CD4-positive, CD25-positive, alpha-beta regulatory T cell (primary cell): ENCODE measurements at places on chromosomes 1 and 21.

DNA sequence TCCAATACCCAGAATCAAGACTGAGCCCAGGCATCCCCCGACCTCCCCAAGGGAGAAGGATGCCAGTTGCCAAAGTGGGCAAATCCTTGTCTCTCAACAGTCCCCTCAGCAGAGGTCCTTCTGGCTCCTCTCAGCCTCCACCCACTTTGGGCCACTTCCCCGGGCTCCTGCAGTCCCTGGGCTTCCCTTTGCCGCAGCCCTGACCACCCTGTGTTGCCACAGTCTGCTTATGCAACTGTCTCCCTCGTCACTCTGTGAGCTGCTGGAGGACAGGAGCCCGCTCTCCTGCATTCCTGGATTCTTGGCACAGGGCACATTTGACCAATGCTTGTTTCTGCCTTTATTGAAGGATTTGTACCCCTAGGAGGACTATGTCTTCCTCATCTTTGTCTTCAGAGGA, 2.9 kb upstream of the LRP8 start:
- H3K27ac ChIP-seq, result no peak overlapping the region
- peaks cover 26% of the 10 kb centered on the region for H3K4me1 ChIP-seq
- H3K36me3 ChIP-seq, result no peaks in the 10 kb centered on the region

GRCh38 chr1:40595623-40596022, 64.2 kb downstream of the ZNF684 start:
- no peaks in the 10 kb centered on the region for H3K36me3 ChIP-seq
- peaks cover 3% of the 10 kb centered on the region for H3K27me3 ChIP-seq
- no peak for DNase-seq

DNA sequence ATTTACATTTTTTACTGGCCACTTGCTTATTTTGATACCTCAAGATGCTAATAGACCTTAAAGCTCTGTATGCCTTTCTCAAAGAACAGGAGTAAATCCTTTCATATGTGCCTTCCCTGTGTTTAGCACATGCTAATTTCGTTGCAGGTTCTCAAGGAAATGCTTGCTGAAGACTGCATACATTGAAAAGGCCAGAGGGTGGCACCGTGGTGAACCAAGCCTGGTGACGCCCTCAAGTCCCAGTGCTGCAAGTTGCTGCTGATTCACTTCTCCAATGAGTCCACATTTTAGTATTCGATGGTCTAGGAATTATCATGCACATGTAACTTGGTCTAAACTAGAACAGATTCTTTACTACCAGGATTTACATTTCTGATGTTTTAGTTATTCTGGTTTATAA, 94.1 kb downstream of the CLDN17 start:
- no peak overlapping the region for H3K27ac ChIP-seq
- no peaks in the 10 kb centered on the region for H3K4me1 ChIP-seq
- peak; percentile 0 for DNase-seq
- H3K27me3 ChIP-seq, result no peaks in the 10 kb centered on the region
- no peak overlapping the region for H3K4me3 ChIP-seq
- H3K36me3 ChIP-seq, result no peaks in the 10 kb centered on the region

DNA sequence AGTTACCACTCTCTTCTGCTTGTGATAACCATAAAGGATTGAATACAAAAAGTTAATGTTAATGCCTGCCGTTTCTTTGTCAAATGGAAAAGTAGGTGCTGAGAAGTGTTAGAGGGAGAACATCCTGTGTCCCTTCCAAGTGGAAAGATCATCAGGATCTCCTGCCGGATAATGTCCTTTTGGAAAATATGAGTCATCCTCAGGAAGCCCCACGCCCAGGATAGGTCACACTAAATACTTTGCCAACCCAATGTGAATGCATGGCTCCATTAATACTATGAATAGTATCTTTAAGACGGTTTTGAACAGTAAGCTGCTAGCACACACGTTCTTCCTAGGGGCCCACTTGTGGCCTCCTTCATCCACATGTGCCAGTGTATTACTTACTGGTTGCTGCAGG, 279.5 kb downstream of the ZNF326 start:
- no peaks in the 10 kb centered on the region for H3K27me3 ChIP-seq
- DNase-seq, result no peak
- no peaks in the 10 kb centered on the region for H3K36me3 ChIP-seq

GRCh38 chr1:233289676-233290075, 5.8 kb downstream of the PCNX2 start:
- no peak overlapping the region for H3K4me3 ChIP-seq
- DNase-seq, result no peak
- peaks cover 7% of the 10 kb centered on the region for H3K4me1 ChIP-seq
- H3K27me3 ChIP-seq, result no peaks in the 10 kb centered on the region
- H3K27ac ChIP-seq, result no peak overlapping the region

DNA sequence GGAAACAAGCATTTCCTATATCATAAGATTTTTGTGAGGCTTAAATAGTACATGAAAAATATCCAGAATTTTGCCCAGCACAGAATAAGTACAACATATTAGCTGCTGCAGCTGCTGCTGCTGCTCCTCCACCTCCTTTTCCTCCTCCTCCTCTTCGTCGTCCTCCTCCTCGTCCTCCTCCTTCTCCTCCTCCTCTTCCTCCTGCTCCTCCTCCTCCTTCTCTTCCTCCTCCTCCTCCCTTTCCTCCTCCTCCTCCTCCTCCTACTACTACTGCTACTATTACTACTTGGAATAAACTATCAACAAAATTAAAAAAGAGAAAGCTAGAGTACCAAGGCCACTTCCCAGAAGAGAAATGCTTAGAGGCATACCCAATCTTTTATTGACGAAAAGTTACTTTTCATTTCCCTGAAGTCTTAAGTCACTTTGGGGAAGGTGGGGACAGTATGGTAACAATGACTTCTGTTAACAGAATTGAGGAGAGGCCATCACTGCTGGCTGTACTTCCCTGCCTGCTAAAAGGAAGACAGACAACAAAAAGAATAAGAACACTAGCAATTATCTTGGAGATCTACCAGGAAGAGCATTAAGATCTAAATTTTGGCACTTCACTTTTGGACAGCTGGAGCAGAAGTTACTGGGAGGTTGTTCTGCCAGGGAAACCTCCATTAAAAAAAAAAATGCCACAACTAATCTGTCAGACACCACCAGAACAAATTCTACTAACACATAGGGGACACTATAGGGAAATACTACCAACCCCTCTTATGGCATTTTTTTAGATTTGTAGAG, 7.1 kb downstream of the DENND1B start:
- peaks cover 7% of the 10 kb centered on the region for H3K36me3 ChIP-seq
- peaks cover 53% of the 10 kb centered on the region for H3K4me1 ChIP-seq
- H3K27ac ChIP-seq, result no peak overlapping the region
- H3K27me3 ChIP-seq, result no peaks in the 10 kb centered on the region

DNA sequence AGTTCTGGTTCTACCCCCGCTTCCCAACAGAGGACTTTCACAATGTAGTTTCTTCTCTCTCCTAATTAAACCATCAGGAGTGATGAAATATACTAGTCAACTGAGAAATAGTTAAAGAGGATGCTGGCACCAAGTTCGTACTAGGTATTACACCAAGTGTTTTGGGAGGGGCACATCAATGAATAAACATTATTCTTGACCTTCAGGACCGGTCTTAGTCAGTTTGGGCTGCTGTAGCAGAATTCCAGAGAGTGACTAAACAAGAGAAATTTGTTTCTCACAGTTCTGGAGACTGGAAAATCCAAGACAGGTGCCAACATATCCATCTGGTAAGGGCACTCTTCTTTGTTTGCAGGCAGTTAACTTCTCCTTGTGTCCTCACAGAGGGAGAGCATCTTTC, 103.8 kb downstream of the SPATA17 start:
- H3K4me3 ChIP-seq, result no peak overlapping the region
- no peaks in the 10 kb centered on the region for H3K36me3 ChIP-seq
- H3K27ac ChIP-seq, result no peak overlapping the region
- no peaks in the 10 kb centered on the region for H3K27me3 ChIP-seq
- no peaks in the 10 kb centered on the region for H3K4me1 ChIP-seq

DNA sequence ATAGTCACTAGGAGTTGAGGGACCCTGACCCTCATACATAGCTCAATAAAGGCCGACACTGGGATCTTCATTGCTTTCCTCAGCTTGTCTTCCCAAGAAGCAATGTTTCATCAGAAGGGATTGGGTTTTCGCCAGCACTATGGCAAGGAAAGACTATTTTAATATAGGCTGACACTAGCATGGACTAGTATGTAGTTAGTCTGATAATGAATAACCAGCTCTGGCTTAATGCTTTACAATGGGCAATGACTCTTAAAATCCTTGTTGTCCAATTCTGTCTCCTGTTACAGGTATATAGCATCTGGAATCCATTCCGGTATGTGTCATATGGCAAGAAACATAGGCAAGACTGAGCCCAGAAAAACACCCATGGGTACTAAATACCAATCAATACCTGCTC, 15.3 kb upstream of the SYT2 start:
- H3K4me1 ChIP-seq, result no peaks in the 10 kb centered on the region
- H3K36me3 ChIP-seq, result peaks cover 37% of the 10 kb centered on the region
- H3K27ac ChIP-seq, result no peak overlapping the region
- H3K27me3 ChIP-seq, result no peaks in the 10 kb centered on the region
- DNase-seq, result no peak

GRCh38 chr1:29880556-29880955, 644.2 kb downstream of the PTPRU start:
- no peak overlapping the region for H3K27ac ChIP-seq

DNA sequence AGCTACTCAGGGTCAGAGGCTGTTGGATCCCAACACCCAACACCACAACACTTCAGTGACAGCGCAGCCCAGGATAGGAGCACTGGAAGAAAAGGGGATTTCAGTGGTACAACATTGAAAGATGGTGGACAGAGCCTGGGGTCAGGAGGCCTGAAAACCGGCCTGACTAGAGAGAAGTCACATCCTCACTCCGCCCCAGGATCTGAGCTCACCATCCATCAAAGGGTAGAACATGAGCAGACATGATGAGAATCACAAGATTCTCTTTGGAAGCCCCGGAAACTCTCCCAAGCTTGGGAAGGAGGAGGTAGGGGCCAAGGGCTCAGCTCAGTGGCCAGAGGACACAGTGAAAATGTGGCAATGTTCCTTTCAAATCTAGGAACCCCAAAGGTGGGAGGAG, 271.3 kb downstream of the NPHP4 start:
- DNase-seq, result no peak
- no peaks in the 10 kb centered on the region for H3K36me3 ChIP-seq
- no peaks in the 10 kb centered on the region for H3K4me1 ChIP-seq
- H3K27ac ChIP-seq, result no peak overlapping the region

DNA sequence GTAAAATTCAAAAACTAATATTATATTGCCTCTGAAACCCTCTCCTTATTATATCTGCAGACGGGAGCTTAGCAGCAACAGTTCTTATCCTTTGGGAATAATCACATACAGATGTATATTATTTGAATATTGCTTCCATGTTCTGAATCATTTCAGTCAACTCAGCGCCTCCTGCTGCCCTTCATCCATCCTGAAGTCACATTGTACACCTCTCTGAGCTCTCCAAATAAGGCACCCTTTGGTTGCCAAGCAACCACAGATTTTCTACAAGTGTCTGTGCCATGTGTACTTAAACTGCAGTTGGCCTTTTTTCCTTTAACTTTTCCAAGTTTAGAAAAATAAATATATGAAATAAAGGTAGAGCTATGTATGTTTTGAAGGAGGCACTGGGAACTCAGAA, 384.3 kb downstream of the LRRIQ3 start:
- no peak overlapping the region for H3K4me3 ChIP-seq
- no peak overlapping the region for H3K27ac ChIP-seq
- no peaks in the 10 kb centered on the region for H3K27me3 ChIP-seq
- no peaks in the 10 kb centered on the region for H3K4me1 ChIP-seq
- no peaks in the 10 kb centered on the region for H3K36me3 ChIP-seq
- no peak for DNase-seq

- peak overlapping the region; percentile 59 for H3K4me3 ChIP-seq
- no peak for DNase-seq
- peaks cover 30% of the 10 kb centered on the region for H3K4me1 ChIP-seq
- H3K27ac ChIP-seq, result no peak overlapping the region
- no peaks in the 10 kb centered on the region for H3K36me3 ChIP-seq
Measured at GRCh38 chr1:27364696-27365371, 1.9 kb downstream of the MAP3K6 start.

- peaks cover 12% of the 10 kb centered on the region for H3K36me3 ChIP-seq
- H3K4me1 ChIP-seq, result peaks cover 11% of the 10 kb centered on the region
- H3K27me3 ChIP-seq, result no peaks in the 10 kb centered on the region
- no peak overlapping the region for H3K27ac ChIP-seq
- H3K4me3 ChIP-seq, result no peak overlapping the region
- DNase-seq, result no peak
Measured at GRCh38 chr1:91732291-91733107, 153.5 kb downstream of the TGFBR3 start.

DNA sequence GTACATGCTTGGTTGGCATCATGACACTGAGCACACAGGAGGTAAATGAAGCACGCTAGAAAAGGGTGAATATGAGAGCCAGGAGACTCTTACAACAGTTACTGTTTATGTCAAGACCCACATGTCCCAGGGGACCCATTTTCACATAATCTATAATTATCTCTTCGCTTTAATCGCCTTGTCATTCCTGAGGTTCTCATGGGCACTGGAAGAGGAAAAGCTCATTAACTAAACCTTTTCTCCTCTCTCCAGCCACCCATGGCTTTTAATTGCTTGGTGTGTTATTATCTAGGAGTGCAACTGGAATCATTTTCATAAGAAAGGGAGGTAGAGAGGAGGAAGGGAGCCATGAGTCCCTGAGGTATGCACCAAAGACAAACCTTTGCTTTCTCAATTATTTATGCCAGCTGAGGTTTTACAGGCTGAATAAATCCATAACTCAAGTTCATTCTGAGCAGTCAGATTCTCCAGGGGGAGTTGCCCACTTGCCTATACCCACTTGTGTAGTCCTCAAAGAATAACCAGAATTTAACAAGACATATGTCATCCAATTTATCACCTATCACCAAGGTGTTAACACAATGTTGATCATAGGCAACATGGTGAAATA, 77.4 kb downstream of the ACBD6 start:
- no peak for DNase-seq
- no peak overlapping the region for H3K4me3 ChIP-seq
- no peaks in the 10 kb centered on the region for H3K4me1 ChIP-seq
- H3K27me3 ChIP-seq, result no peaks in the 10 kb centered on the region
- no peak overlapping the region for H3K27ac ChIP-seq

DNA sequence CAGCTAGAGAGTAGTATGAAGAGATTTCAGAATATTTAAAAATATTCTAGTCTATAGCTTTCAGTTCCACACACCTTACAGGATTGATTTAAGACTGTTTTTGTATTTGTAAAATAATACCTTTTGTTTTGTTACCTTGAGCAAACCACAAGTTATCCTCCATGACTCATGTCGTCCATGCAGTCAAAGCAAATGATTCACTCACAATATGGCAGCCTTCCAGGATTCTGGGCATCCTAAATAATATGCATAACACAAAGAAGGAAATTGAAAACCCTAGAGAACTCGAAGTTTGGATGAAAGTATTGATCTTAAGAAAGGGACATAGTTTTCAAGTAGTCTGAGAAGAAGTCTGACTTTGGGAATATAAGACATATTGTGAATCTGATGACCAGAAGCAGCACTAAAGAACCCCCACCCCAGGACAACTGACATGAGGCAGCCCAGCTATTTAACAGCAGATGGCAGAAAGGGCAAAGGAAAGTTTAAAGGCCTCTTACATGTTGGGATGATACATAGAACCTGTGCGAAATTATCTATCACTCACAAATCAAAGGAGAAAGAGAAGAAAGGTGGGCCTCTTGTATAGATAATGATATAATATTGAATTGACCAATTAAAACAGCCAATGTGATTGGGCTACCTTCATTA, 857.9 kb downstream of the BRINP3 start:
- H3K4me3 ChIP-seq, result no peak overlapping the region
- no peak for DNase-seq
- H3K27me3 ChIP-seq, result no peaks in the 10 kb centered on the region
- no peak overlapping the region for H3K27ac ChIP-seq
- no peaks in the 10 kb centered on the region for H3K36me3 ChIP-seq

GRCh38 chr1:57420981-57421785, 2.7 kb downstream of the DAB1 start:
- H3K4me1 ChIP-seq, result peaks cover 3% of the 10 kb centered on the region
- H3K4me3 ChIP-seq, result no peak overlapping the region
- H3K36me3 ChIP-seq, result no peaks in the 10 kb centered on the region
- H3K27me3 ChIP-seq, result peaks cover 22% of the 10 kb centered on the region
